ENCODE measurements at places on chromosomes 1 and 21.

DNA sequence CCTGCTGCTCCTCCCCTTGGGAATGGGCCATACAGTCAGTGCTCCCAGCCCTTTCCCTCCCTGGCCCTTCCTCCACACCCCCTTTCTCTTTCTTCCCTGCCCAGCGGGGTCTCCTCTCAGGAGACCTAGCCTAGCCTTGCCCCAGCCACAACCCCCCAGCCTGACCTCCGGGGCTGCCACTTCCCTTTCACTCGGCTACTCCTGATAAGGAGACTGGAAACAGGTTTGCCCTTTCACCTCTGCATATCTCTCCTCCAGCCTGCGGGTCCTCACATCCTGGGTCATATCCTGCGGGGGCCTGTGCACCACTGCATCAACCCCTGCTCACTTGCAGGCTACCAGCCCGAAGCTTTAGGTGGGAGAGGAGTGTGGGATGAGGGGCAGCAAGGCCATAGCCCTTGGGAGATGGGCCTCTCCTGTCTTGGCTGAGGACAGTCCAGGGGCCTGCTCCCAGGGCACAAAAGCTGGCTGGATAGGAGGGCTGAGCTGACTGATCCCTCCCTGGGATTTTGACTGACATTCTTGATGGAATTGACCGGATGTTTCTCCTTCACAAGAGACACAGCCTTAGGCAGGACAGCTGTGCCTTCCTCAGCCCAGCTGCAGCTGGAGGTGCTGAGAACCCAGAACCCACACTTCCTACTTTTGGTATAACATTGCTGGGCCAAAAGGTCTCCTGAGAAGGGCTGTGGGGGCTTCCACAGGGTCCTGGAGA, 19.2 kb upstream of the ALX3 start:
- DNase-seq, result no peak

GRCh38 chr1:58418283-58419228, 128.0 kb downstream of the OMA1 start:
- DNase-seq, result no peak

GRCh38 chr1:23736437-23737134, 6.7 kb upstream of the ELOA start:
- DNase-seq, result no peak

DNA sequence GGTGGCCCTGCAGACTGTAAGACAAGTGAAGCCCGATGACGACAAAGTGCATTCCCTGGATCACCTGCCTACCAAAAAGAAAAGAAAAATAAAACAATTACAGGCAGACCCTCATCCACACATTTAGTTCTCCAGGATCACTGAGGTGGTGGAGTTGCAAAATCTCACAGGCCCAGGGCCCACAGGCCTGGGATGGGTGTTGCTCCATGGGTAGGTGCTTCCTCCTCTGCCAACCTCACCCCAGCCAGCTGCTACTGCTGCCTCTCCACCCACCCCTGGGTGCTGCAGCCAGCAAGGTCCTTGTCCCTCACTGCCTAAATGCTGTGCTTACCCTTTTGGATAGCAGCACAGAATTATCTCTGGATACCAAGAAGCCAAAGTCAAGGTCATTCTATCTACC, 146.4 kb upstream of the GALNT2 start:
- no peak for DNase-seq

- no peak for DNase-seq
Observed at GRCh38 chr1:45272913-45273371, 53.8 kb upstream of the HPDL start.

- DNase-seq, result no peak
Observed at GRCh38 chr1:80993154-80993980, 807.4 kb upstream of the ADGRL2 start.

- no peak for DNase-seq
Observed at GRCh38 chr1:173508541-173508940, 31.4 kb downstream of the PRDX6 start.

- no peak for DNase-seq
Observed at GRCh38 chr1:22652881-22653316, at the start of gene C1QB. Gene C1QB, plus strand, starts transcription at chr1:22653236. Its CDS starts 6,227 bp downstream, at chr1:22659463.

DNA sequence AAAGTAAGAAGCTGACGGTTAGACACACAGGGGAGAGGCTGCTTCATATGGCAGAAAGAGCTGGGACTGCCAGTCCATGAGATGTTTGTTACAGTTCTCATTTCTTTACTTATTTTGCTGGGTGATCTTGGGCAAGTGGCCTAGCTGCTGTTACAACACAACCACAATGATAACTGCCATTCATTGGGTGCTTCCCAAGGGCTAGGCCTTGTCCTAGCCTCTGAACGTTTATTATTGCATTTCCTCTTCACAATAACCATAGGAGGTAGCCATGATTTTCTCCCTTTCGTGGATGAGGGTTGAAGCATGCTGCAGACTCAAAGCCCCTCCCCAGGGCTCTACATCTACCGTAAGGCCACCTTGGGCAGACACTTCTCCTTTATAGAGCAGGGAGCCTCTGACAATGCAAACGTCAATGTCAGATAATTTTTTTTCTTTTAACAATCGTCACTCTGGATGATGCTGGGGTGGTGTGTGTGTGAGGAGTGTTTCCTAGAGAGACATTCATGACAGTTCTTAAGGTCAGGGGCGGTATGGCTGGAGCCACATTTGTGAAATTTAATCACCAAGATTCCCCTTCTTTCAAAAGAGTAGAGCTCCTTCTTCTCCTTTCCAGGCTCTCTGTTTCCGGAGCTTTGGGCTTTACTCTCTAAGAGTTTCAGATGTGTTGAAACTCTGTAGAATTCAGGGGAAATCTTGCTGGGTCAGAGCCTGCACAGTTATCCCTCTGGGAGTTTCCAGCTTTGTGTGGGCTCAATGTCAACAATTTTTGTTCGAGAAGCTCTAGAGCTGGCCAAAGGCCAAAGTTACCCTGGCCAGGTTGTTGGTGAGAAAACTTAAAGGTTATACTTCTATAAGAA, 138.5 kb upstream of the SGIP1 start:
- DNase-seq, result no peak

GRCh38 chr1:183780159-183780558, 24.8 kb upstream of the RGL1 start:
- no peak for DNase-seq

DNA sequence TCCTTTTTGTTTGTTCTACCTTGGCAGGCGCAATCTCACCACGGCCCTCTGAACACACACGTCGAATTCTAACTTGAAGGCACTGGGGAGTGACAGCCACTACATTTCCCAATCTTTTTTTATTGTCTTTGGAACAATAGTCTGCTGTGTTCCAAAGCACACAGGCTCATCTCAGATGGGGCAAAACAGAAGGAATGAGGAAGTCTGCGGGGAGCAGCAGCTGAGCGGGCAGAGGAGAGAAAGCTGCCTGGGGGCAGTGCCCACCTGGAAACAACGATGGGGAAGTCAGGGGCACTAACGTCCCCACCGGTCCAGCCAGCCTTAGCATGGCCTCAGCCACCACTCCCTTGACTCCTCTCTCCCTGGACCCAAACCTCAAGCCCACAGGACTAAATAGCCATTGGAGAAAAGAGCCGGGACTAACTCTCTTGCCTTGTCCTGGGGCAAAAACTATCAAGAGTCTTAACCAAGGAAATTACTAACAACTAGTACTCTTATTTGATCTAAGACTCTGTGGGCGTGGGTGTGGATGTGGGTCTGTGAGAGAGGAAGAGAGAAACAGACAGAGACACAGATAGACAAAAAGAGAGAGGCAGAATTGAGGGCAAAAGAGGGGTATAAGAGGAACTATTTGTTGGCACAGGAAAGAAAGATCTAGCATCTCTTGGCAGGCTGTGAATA, 34.2 kb downstream of the SYF2 start:
- DNase-seq, result no peak

DNA sequence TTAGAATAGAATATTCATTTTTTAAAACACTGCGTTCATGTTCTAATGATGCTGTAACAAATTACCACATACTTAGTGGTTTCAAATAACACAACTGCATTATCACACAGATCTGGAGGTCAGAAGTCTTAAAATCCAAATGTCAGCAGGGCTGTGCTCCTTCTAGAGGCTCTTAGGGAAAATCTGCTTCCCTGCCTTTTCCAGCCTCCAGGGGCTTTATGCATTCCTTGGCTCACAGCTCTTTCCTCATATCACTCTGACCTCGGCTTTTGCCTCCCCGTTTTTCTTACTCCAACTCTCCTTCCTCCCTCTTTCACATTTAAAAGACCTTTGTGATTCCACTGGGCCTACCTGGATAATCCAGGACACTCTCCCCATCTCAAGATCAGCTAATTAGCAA, 18.6 kb upstream of the FMN2 start:
- DNase-seq, result no peak

GRCh38 chr1:215625949-215626348, 58.8 kb downstream of the KCTD3 start:
- no peak for DNase-seq

DNA sequence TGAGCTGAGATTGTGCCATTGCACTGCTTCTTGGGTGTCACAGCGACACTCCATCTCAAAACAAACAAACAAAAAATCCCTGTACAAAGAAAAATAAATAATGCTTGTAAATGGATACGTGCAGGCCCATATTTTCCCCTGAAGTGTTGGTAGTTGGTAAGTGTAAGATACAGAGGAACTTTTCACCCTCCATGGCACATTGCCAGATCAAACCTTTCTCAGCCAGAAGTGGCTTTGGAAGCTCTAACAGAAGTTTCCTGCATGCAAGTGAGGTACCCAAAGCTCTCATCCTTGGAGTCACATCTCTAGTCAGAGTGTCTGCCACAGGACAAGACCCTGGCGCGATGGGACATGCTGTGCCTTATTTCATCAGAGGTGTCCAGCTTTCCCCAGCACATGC, 7.3 kb downstream of the NDUFV3 start:
- no peak for DNase-seq

- no peak for DNase-seq
Observed at GRCh38 chr1:41611068-41611931, 126.8 kb upstream of the EDN2 start.

- DNase-seq, result no peak
Observed at GRCh38 chr1:43639976-43640794, 9.8 kb upstream of the KDM4A start.

GRCh38 chr1:158496374-158496773, 24.4 kb downstream of the OR10R2 start:
- no peak for DNase-seq

GRCh38 chr1:153194331-153195050, 8.7 kb upstream of the LELP1 start:
- DNase-seq, result no peak

GRCh38 chr1:229065613-229066012, 205.3 kb upstream of the RAB4A start:
- no peak for DNase-seq

DNA sequence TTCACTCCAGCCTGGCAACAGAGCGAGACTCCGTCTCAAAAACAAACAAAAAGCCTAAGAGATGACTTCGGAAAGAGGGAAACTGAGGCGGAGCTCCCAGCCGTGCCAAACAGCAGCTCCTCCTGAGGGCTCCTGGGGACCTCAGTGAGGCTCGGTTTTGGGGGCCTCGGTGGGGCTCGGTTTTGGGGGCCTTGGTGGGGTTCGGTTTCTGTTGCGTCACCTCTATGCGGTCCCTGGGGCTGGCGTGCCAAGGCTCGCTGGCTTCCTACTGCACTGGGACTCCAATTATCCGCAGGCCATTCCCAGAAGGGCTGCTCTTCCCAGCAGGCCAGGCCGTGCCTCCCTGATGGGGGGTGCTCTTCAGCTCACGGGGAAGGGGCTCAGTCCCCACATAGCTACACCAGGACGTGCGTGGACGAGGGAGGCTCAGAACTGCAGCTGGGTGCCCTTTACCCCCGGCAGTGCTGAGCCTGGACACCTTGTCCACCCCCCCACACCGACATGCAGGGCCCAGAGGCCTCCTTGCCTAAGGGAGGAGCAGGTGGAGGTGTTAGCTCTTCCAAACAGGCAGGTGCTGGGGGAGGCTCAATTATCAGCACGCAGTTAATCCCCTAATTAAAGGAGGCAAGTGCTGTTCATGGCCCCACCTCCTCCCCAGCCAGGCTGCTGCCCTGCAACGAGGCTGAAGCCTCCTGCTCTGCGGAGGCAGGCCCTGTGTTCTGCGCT, 5.1 kb upstream of the C1orf159 start:
- DNase-seq, result no peak

DNA sequence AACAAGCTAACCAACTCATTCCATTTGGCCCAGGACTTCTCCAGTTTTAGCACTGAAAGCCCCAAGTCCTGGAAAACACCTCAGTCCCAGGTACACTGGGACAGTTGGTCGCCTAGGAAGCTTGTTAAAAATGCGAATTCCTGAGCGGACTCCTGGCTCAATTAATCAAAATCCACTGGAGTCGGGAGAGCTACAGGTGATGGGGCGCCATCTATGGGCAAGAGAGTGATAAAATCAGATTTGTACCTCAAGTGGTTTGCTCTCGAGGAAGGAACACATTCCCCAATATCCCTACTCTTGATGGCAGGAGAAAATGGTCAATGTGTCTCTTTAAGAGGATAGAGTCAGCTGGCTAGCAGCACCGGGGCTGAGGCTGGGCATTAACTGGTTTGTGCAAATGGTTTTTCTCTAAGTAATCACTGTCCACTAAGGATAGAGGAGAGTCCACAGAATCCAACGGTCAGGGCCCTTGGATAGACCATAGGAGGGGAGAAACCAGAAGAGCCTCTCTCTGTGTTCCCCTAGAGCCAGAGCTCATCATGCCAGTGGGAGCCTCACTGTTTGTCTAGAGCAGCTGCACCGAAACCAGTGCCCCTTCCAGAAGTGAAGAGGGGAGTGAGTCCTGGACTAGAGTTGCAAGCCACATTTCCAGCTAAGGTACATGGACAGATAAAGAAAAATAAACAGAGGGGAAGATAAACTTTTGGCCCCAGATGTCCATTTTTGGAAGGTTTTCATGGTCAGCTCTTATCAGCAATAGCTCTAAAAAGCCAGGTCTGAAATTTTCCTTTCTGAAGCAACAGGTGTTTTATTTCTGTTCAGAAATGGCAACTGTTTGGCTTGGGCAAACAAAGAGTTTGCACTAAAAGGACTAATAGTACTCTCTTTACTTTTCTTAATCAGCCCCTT, 148.5 kb downstream of the TENT5C start:
- DNase-seq, result no peak

- no peak for DNase-seq
Observed at GRCh38 chr1:178628637-178629251, 96.3 kb upstream of the RALGPS2 start.

DNA sequence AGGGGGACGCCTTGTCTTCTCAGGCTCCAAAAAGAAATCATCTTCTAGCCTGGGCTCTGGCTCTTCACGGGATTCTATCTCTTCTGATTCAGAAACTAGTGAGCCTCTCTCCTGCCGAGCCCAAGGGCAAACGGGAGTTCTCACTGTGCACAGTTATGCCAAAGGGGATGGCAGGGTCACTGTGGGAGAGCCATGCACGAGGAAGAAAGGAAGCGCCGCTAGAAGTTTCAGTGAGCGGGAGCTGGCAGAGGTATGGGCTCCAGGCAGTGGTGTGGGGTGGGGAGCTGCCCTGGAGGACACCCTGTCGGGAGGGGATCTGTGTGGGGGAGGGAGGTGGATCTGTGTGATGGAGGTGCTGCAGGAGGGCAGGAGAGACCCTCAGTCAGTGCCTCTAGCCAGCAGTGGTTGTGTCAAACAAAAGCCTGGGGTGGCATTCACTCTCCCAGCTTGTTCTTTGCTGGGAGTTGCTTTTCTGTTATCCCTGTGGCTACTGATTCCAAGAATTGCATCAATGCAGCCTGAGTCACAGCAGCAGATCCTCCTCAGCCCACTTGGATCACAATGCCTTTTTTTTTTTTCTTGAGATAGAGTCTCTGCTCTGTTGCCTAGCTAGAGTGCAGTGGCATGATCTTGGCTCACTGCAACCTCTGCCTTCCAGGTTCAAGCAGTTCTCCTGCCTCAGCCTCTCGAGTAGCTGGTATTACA, 21.8 kb downstream of the KDM4A start:
- DNase-seq, result no peak

GRCh38 chr1:241356519-241357365, at the start of gene RGS7:
Gene RGS7, minus strand, starts transcription at chr1:241357205.
- no peak for DNase-seq

- DNase-seq, result no peak
Observed at GRCh38 chr1:117753652-117754051, 147.8 kb downstream of the TENT5C start.

- DNase-seq, result no peak
Observed at GRCh38 chr1:232704694-232705680, 75.1 kb upstream of the SIPA1L2 start.
